ENCODE measurements at places on chromosomes 2 and 18.

DNA sequence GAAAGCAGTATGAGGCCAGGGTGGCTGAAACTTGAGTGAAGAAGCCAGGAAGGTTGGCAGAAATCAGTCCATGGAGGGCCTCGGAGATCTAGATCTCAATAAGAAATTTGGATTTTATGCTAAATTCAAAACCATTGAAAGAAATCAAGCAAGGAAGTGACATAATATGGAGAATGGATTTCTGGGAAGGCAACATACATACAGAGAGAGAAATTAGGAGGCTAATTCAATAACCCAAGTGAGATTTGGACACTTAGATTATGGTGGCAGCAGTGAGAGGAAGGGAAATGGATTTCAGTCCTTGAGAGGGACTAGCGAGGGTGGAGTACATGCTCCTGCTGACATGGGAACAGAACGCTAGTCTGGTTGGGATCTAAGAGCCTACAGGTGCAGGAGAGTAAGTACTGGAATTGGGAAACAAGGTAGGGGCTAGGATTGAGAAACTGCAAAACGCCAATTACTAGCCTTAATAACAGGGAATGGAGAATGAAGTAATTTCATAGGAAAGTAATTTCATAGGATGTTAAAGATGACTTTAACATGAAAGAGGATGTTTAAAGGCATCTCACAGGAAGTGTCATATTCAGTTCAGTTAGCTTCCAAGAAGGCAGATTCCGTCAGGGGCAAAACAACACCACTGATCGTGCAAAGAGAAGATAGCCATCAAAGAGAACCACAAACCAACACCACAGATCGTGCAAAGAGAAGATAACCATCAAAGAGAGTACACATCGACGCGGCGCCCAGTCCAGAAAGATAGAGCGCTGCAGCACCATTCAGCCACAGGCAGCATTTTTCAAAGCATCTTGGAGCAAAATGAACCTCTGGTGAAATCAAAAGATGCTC, 27.2 kb downstream of the CDKL4 start:
- DNase-seq, result no peak

DNA sequence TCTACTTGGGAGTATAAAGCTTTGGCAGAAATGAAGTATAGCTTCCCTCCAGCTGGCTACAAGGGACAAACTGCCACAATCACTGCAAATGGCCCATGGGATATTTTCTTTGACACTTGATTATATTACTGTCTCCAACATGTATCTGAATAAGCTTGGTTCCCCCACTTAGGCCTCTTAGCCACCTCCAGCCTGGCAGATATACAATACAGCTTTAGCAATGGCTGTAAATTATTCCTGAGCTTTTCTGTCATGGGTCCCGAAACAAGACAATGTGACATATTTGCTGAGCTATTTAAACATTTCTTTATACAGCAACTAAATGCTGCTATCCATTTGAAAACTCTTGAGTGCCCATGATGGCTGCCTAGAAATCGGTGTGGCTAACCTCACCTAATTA, 406.2 kb downstream of the SUCLG1 start:
- no peak for DNase-seq

DNA sequence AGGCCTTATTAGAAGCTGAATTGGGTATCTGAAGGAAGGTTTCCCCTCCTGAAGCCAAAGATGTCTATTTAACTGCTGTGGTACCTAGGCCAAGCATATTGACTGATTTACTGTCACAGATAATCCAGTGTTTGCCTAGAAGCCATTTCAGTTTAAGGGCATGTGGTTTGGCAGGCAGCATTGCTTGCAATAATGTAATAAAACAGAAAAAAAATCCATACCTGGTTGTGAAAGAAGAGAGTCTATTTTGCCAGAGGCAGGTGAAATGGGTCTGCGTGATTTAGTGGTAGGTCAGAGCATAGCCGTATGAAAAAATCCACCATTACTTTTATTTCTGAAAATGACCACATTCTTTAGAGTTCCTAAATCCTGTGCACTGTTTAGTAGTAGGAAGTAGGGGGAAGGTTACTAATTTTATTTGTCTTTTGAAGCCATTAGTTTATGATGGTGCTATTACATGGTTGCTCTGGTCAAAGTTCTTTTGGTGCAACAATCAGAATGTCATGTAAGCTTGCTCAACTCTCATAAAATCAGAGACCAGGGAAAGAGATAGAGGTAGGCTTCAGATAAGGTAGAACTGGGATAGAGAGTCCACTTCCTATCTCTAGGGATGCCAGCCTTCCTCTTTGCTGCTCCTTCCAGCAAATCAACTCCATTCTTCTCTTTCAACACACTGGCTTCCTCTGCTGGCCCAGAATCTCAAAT, 343.4 kb downstream of the GPD2 start:
- DNase-seq, result no peak

DNA sequence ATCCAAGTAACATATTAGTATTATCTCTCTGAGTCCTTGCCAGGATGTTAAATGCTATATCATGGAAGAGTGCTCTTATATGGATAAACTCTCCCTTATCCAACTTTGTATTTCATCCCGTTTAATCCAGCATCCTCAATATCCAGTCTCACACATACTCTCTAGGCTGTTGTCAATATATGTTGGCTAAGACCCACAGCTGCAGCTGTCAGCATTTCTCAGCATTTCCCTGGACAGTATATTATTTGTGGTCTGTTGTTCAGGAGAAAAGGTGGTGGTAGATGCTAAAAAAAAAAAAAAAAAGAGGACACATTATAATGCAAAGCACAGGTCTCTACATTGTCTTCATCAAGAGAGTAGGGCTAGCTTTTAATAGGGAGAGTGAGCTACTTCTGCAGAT, 1368.0 kb upstream of the ZEB2 start:
- DNase-seq, result peak; percentile 12
